Astrocyte of the spinal cord (primary cell): ENCODE measurements at places on chromosomes 3 and 15.
A peak's percentile ranks its signal among the peaks of the same experiment; 100 is the strongest.

GRCh38 chr3:61080737-61081445 lies 170.4 kb downstream of the FHIT start:
- DNase-seq = no peak

- DNase-seq = no peak
Measured at GRCh38 chr3:23671851-23672589, 133.7 kb upstream of the UBE2E1 start.

DNA sequence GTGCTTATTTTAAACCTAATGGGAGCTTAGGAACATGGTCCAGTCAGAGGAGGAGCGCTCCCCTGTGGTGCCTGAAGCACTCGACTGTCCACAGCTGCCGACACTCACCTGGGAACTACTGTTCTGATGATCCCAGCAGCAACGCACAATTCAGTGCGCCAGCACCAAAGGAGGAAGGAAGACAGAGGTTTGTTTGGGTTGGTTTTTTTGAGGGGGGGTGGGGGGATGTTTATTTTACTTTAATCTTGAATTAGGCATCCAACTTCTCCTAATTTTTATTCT lies 48.8 kb upstream of the VGLL4 start:
- DNase-seq = no peak

DNA sequence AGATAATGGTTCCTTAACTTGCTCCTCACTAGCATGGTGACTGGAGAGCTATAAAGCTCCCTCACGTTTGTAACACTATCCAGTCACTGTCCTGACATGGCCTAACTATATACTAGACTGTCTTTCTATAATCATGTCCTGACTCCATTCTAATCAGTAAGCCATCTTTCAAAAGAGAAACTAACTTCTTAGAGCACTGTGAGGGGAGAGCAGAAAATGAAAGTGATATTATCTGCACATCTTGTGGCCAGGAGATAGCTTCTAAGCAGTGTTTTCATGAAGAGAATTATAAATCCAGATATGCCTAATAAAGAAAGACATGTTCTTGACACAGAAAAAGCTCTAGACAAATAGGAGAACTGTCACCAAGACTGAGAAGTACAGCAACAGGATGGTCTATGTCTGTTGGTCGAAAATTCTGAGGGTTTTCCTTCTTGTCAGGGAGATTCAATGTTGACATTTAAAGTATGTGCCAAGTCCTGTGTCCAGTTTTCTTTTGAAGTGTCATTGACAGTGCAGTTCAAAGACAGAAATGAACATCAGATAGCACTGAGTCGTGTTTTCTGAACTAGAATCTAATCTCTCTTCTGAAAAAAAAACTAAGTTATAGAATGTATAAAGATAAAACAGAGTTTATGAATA lies 230.6 kb upstream of the PEX5L start:
- no peak for DNase-seq

- no peak for DNase-seq
Measured at GRCh38 chr3:129311054-129311902, 32.6 kb downstream of the HMCES start.

GRCh38 chr3:138136201-138136600 lies 4.0 kb upstream of the A4GNT start:
- no peak for DNase-seq

- DNase-seq = no peak
Measured at GRCh38 chr15:63600001-63600615, 2.9 kb downstream of the FBXL22 start.

- DNase-seq = no peak
Measured at GRCh38 chr3:20104167-20104661, 64.0 kb downstream of the KAT2B start.

DNA sequence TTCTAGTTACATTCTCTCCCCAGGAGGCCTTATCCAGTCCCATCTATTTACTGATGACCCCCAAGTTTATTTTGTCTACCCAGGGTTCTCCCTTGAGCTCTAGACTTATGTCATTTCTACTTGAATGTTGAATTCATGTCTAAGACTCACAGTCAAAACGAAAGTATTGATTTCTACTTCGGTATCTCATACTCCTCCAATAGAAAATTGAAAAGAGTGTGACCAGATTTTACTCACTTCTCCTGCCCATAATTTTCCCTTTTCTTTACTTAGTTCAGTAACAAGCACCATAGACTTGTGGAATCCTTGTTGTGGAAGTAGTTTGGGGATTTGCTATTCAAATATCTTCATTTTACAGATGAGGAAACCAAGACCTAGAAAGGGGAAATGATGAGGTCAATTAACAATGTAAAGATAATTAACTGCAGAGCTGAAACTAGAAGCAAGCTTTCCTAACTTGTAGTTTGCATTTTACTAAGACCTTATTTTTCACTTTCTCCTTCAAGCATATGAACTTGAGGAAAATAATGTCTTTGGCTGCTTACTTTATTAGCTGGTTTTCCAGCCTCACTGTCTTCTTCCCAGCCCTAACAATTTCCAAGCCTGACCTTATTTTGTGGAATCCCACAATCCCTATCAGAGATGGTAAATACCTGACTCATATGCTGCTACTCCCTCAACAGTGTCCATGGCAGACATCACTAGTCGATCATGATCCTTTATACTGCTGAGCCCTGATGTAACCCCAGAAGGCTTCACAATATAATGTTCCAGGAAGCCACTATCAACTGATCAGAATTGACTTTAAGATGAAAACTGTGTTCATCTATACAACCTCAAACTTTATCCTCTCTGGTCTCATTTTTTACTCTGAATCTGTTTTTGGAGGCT lies 123.9 kb upstream of the AGBL1 start:
- peak; percentile 14 for DNase-seq

GRCh38 chr15:67413770-67414390 lies 107.1 kb upstream of the C15orf61 start:
- DNase-seq = peak; percentile 75

GRCh38 chr3:72739531-72740466 lies 108.4 kb downstream of the SHQ1 start:
- DNase-seq = no peak

GRCh38 chr3:98272126-98272525 lies 8.1 kb downstream of the OR5H6 start:
- no peak for DNase-seq

- DNase-seq = no peak
Measured at GRCh38 chr3:50588759-50589433, 19.6 kb downstream of the HEMK1 start.

DNA sequence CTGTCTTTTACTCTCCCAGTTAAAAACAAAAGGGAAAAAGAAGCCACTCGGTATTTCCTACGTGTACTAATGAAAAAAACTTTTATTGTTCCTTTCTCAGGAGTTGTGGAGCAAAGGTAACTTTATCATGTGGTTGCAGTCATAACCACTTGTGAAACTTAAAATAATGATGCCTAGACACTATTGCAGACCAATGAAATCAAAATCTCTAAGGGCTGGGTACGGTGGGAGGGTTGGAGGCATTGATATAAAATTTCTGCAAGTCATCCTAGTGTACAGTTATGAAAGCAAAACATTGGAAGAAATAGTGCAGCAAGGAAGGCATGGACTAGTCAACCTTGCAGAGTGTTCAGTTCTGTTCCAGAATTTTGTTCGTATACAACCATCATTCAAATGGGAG lies 808.8 kb downstream of the TUSC7 start:
- DNase-seq = no peak

DNA sequence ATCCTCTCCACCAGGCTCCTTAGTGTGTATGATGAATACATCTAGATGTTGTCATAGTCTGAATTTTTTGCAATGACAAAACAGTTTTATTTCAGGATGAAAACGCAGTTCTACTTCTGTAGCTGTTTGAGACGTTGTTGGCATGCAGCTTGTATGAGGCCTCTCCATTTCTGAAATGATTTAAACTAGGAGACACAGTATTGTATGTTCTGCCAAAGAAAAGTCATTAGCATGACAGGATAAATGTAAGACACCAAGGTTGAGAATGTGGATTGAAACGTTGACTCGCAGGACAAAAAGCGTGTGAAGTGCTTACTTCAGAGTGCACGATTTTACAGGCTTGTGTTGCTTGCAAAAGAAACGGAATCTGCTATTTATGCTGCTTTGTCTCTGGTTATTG lies 35.3 kb downstream of the ABHD17C start:
- no peak for DNase-seq
